Occipital lobe (tissue), 3 donors: ENCODE measurements at places on chromosomes 6 and 20.

DNA sequence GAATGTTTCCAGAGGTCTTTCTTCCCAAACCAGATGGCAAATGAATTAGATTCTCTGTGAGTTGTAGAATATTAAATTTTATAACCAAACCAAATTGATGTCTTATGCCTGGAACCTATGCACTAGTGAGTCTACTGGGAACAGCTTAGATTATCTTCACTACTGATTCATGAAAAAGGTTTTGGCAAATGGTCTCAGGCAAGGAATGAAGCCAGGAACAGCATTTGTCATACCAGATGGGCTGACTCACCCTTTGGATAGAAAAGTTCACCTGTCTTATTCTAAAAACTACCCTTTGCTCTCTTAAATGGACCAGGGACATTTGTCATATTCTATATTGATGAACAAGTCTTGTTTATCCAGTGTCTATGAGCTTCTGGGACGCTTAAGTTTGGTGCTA, 135.4 kb upstream of the ECI2 start:
- DNase-seq, result no peak

GRCh38 chr20:373171-373890, 7.2 kb upstream of the TRIB3 start:
- DNase-seq, result no peak

DNA sequence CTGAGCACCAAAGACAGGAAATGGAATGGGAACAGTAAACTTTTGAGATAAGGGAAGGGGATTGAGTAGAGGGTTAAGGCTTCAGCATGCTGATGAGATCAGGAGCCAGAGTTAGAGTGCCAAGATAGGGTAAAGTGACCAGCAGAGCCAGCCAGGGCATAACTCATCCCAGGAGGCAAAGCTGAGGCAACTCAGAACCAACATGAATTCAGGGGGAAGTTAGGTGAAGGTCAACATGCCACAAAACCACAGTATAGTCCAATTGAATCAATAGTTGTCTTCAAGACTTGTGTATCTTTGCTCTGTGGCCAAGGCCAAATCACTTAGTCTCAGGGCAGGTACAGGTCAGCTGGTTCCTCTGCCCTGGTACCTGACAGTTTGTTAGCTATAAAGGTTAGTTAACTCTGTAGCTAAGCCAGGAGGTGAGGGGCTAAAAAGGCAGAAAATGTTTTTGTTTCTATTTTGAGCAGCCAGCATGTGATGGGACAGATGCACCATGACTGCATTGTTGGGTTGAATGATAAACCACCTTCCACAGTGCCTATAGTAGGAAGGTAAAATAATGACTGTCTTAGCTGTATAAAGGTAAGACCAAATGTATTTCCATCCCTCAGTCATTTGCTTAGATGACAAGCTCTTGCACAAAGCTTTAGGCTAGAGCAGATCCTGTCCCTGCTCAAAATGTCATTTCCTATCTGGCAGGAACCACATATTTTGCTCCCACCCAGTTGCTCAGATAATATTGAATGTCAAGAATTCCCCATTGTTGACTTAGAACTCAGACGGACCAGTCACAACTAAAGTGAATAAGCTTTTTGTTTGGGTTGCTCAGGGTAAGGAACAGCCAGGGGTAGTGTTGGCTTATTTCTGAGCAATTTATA, 15.8 kb downstream of the RNF8 start:
- DNase-seq, result no peak

DNA sequence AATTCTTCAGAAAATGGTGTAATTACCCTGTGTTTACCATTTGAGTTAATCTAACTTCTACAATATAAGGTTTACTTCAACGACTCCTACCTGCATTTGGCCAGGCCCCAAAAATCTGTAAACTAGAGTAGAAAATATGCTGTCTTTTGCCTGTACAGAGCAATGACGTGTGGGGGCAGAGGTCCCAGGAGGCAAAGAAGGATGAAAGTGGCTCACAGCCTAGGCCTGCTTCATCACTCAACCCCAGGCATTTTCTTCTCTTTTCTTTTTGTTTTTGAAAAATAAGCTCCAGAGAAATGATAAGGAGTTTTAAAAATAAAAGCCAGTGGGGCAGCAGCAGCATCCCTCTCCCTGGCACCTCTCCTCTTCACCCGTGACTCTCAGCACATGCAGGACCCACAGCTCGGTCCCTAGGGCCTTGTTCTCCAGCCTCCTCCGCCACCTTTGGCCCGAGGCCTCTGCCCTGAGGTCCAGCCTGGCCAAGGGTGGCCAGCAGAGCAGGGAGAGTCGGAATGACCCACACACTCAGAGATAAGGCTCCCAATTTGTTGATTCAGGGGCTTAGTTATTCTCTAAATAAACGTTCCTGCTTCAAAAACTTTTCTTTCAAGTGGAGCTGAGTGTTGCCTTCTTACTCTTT, 310.3 kb upstream of the RNF24 start:
- DNase-seq, result no peak

DNA sequence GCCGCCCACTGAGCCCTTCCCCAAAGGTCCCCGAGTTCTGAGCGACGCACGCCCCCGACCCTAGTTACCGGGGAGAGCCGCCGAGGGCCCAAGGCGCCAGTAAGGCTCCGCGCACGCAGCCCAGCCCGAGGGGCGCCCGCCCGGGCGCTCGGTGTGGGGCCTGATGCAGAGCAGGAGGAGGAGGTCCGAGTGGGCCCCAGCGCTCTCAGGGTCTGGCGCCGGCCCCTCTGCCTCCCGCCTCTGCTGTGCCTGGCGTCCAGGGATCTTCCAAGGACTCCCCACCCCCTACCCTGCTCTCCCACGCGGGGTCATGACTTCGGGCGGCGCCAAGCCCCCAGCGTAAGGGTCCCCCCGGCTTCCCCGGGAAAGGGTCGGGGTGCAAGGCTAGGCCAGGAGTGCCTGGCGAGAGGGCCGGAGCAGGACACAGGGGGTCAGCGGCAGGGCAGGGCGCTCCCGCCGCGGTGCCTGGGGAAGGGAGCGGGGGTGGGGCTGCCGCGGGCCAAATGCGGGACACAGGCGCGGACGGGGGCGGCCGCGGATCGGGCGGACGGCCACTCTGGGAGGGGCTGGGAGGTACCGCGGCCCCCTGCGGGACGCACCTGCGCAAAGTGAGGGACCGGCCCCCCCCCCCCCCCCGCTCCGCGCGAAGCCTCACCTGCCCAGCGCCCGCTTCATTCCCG, 637 bp downstream of the ABHD12 start:
- peak; percentile 32 for DNase-seq

DNA sequence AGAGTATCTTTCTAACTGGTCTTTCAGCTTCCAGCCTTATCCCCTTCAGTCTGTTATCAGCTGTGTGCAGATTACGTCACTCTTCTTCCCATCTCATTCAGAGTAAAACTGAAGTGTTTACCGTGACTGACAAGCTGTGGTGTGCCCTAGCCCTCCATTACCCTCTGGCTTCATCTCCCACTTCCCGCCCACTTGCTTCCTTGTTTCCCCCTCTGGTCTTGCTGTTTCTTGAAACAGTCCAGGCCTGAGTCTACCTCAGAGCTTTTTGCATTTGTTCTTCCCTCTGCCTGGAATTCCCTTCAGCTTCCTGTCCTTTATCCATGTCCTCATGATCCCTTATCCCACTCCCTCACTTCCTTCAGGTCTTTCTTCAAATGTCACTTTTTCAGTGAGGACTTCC, 66.9 kb downstream of the CARMIL1 start:
- no peak for DNase-seq

DNA sequence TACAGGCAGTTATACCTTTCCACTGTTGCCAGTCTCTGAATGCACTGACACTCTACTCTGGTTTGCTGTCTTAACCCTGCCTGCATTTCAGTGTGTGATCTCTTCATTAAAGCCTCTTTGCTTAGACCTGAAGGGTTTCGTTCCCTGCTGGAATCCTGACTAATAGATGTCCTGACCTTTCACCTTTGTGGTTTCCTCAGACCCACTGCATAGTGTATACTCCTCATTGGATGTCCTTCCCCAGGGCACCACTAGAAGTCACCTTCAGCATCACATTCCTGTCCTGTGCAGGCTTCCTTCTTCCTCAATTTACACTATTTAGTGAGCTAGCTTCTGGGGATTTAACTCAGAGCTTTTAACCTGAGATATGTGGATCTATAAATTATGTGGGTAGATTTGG, 120.6 kb downstream of the RCAN2 start:
- DNase-seq, result no peak

DNA sequence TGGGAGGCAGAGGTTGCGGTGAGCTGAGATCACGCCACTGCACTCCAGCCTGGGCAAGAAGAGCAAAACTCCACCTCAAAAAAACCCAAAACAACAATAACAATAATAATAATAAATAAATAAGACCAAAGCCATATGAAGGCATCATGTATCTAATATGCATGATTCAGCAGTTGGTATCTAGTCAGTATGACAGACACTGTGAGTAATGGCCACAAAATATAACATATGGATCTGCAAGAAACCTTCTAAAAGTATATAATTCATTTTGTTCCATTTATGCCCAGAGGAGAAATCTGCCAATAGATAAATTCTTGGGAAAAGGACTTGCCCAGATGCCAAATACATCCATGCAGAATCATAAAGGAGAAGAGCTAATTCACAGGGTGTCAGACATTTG, 252.3 kb downstream of the BTBD9 start:
- no peak for DNase-seq

DNA sequence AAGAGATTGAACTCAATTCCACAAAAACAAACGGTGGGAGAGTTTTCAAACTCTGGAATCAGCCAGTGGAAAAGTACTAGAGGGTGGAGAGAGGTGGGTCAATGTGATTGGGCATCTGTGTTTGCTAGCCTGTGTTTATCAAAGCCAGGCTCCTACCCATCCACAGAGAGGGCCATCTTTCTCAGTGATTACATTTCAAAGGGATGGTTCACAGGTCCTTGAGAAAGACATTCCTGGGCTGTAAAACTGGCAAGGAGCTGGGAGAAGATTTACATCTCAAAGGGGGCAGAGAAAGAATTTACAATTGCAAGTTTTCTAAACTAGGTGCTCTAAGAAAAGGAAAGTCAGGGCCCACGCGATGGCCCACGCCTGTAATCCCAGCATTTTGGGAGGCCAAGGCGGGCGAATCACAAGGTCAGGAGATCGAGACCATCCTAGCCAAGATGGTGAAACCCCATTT, 146.8 kb upstream of the UST start:
- no peak for DNase-seq

DNA sequence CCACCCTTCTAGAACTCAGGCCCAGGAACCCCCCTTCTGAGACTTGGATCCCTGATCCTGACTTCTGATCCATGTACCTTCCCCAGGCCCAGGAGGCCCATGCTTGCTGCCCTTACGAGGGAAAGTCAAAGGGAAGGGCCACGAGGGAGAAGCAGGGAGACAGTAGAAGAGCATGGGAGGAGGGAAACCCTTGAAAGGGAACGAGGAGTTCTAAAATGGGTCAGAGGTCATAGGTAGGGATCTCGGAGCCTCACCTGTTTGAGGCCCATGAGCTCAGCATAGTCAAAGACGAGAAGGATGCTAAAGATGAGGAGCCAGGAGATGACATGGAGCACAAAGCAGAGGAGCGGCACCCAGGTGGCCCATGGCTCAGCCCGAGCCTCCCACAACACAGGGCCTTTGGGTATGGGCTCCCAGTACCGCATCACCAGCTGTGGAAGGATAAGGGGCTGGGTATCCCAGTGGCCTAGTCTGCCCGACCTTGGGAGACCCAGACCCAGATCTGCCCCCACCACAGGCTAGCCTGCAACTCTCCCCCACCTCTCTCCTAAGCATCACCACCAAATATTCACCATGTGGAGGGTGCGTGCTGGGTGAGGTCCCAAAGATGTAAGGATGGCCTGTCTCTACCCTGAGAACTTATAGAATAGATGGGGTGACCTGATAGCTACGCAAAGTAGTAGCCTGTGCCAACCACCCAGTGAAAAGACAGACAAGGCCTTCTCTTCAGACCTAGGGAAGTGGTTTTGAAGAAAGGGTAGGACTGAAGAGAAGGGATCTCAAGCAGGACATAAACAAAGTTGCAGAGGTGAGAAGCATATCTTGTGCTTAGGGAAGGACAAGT, 1.5 kb downstream of the NRM start:
- no peak for DNase-seq

- DNase-seq, result no peak
These were observed 97.1 kb upstream of the PLCB4 start for GRCh38 chr20:8971669-8972316.

GRCh38 chr6:11684901-11685480, 93.6 kb downstream of the ADTRP start:
- DNase-seq, result no peak

DNA sequence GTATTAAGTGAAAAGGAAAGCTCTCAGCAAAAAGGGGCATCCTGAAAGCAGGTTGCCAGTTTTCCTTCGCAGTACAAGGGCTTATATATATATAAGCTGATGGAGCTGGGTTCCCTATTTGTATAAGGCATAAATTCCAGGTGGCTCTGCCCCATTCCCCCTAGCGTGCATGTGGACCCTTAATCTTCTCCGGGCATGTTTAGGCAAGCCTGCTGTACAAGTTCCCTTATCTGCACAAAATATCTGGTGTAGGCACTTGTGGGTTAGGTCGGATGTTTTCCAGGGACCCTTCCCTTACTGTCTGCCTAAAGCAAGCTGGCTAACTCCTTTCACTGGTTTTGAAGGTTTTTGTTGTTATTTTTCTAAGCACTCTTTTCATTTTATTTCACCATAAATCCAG, 140.7 kb downstream of the FUT9 start:
- DNase-seq, result no peak

- DNase-seq, result no peak
These were observed 188.2 kb upstream of the PREP start for GRCh38 chr6:105591053-105591452.

DNA sequence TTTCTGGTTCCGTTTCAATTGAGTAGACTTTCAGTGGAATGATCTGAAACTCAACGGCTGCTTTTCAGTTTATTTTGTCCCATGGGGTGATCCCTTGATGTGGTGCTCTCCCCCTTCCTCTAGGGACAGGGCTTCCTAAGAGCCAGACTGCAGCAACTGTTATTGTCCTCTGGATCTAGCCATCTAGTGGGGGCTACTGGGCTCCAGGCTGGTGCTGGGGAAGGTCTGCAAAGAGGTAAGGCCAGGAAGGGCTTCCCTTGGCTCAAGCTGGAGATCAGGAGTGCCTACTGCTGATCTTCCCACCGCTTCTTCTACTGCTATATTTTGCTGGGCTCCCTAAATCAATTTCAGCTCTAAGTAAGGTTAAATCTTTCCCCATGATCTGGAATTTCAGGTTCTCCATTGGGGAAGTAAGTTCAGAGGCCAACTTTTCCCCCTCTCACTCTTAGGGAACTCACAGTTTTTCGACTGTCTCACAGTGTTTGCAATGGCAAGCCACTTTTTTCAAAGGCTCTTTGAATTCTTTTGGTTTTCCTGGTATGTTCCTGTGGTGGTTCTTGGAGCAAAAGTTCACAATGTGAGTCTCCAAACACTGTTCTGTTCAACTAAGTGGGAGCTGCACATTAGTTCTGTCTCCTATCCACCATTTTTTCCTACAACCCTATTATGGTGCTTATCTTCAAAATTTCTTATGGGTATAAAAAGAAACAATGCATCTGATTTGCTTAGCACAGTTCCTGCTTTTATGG, 286.2 kb upstream of the EXOC2 start:
- no peak for DNase-seq
